Pancreas (tissue), 10 donors: ENCODE measurements at places on chromosomes 3 and 15. TPM values are rescaled to one million over a fixed set of nuclear protein-coding genes. Genes with fewer than 3 reads are reported as not detected.

CD96 gene
- polyA plus RNA-seq, result 0.30 TPM

LRRIQ4 gene
- not detected for polyA plus RNA-seq

SYNPR gene
- polyA plus RNA-seq, result not detected

OSTN gene
- polyA plus RNA-seq, result 0.70 TPM

LSAMP gene
- polyA plus RNA-seq, result 1.7 TPM

ALAS1 gene
- 20.2 TPM for polyA plus RNA-seq

OCA2 gene
- 0.23 TPM for polyA plus RNA-seq

PLA2G4D gene
- polyA plus RNA-seq, result 0.05 TPM

DNA sequence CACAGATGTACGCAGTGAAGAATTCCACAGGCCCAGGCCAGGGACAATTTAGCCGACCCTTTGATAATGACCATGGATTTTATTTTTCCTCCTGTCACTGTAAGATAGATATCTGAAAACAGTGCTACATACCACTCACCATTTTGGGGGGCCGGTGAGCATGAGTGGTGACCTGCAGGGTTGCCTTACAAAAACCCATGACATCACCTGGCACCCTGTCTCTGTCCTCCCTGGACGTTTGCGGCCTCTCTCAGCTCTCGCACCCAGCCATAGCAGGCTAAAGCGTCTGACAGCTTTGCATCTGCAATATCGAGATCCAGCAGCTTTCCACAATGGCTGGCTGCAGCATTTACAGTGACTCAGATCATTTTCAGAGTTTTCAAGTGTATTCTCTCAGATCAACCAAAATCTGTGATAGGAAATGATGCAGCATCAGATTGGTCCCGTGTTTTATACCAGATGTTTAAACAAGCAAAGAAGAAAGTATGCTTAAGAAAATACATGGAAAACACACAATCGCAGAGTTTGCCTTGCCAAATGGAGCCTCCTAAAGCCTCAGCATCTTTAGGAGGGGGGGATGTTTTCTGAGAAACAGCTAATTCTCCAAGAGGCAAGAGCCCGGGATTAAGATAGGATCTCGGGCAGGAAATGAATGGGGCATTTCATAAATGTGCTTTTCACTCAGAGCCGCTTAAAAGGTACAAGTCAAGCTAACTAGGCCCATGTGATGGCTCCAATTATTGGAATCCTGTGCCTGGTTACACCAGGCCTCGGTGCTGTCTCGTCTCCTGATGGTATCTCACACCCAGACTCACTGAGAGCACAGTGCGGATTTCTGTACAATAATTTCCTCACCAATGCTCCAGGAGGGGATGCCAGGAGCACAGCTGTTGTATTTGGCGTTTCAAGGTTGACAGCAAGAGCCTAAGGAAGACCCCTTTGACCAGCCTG, 257.3 kb downstream of the XXYLT1 start:
- no peak for DNase-seq

- DNase-seq, result no peak
These were observed 40.2 kb downstream of the RASGRF1 start for GRCh38 chr15:79050341-79050740.

GRCh38 chr15:41024885-41025284, 71.6 kb downstream of the CHAC1 start:
- no peak for DNase-seq

DNA sequence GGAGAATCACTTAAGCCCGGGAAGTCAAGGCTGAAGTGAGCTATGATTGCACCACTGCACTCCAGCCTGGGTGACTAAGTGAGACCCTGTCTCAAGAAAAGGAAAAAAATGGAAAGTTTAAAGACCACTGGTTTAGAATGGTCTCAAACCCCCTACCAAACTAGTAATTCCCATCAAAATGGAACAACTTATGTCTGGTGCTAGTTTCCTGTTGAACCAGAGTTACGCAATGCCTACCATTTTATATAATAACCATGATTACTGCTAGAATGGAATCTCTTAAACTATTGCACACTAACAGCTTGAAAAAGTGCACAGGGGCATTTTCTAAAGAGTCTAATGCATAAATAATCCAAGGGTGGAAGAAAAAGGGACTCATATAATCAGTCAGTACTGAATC, 43.6 kb downstream of the DMXL2 start:
- DNase-seq, result no peak

GRCh38 chr15:57437564-57437963, 61.3 kb downstream of the CGNL1 start:
- no peak for DNase-seq

DNA sequence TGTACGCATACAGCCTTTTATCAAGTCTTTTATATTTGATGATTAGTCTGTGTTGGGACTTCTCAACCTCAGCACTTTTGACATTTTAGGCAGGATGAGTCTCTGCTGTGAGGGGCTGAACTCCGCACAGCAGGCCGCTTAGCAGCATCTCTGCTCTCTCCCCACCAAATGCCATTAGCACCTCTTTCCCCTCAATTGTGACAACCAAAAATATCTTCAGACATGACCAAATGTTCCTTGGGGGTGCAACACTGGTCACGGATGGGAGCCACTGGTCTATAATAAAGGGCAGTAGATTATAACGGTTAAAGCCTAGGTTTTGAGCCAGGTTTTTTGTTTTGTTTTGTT, 109.7 kb upstream of the LRIG1 start:
- DNase-seq, result no peak

- DNase-seq, result no peak
These were observed 134.6 kb downstream of the GHSR start for GRCh38 chr3:172313671-172314070.

DNA sequence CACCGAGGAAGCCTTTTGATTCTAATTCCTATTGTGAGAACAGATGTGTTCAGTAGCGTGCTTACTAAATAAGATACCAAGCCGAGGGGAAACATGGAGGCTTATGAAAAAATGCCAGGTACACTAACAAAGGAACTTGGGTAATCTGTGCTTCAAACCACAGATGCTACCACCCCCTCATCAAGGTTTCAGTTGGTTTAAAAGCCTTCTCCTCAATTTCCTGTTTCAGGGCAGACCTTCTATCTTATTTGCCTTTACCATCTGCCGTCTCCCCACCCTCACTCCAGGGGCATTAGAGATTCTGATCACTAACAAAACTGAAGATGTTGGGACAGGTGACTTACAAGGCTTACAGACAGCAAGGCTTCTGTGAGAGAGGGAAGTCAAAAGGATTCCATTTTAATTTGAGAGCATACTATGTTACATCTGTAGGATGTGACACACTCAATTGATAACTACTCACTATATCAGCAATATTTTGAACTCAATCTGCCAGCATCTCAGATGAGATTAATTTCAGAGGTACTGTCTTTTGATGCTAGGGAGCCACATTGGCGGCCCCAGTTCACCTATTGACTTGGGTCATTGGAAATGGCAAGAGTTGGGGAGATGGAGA, 60.6 kb upstream of the PLCL2 start:
- DNase-seq, result no peak

GRCh38 chr15:32641517-32642059, at the start of gene SCG5:
TSS of gene SCG5 (plus strand) at chr15:32641710. CDS start at chr15:32643593, 1,883 bp downstream.
- peak; percentile 48 for DNase-seq

GRCh38 chr3:65277798-65278197, 590.0 kb upstream of the ADAMTS9 start:
- DNase-seq, result no peak

- DNase-seq, result no peak
These were observed 59.0 kb downstream of the EPHB3 start for GRCh38 chr3:184620475-184621119.

DNA sequence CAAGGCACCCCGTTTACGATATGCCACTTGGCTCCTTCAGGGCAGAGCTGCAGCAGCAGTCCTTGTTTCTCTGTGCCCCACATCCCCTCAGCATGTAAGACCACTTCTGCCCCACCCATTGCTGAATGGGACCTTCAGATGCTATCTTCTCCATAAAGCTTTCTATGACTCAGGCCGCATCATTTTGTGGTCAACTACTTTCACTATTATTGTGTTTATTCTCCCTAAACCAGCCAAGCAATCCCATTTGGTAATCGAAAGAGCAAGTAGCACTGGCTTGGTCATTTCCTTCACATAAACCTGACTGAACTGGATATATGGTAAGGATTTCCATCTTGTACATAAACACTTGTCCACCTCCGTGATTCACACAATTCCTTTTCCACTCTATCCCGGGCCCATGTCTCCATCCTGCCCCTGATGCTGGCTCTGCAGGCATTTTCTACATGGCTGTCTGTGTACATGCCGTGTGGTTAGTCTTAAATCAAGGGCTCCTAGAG, 25.7 kb downstream of the LIPC start:
- no peak for DNase-seq

GRCh38 chr3:89395456-89395855, 288.0 kb downstream of the EPHA3 start:
- DNase-seq, result no peak

DNA sequence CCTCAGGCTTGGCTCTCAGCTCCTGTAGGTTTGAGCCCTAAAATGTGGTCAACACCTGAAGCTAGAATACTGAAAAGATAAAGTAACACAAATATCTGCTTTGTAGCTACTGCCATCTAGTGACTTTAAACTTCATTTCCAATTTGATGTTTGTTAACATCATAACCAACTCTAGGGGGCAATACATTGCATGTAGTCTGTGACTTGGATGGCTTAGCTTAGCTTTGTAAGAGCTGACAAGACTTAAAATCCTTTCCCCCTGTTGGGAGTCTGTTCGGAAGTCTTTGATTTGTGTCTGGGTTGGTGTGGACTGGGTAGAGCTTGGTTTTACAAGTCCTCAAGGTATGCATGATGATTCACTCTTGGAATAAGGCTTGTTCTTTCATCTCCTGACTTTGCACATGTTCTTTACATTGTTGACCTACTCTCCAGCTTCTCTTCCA, 51.7 kb downstream of the SCN11A start:
- DNase-seq, result peak; percentile 8

DNA sequence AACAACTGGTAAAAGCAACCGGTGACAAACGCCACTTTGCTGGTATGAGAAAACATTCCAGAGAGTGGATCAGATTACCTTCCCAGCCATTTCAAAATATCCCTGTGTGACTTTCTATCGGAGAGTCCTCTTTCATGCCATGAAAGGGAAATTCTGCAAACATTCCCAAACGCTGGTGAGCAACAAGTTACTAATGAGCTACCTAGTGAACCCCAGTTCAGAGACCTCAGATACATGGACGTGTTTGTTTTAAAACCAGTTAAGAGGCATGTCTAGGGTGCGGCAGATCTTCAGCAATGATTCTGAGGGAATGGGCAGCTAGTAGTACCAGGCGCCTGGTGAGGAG, 418.2 kb upstream of the NR2F2 start:
- DNase-seq, result no peak

- DNase-seq, result peak; percentile 57
These were observed at the start of gene RHCG for GRCh38 chr15:89496155-89497098. TSS of gene RHCG (minus strand) at chr15:89496583. CDS start at chr15:89496544, 39 bp downstream.

- peak; percentile 87 for DNase-seq
These were observed 604 bp upstream of the TJP1 start for GRCh38 chr15:29822684-29823459.

- no peak for DNase-seq
These were observed 24.7 kb downstream of the GXYLT2 start for GRCh38 chr3:72912532-72912931.
